ENCODE measurements at places on chromosomes 6 and 20.

DNA sequence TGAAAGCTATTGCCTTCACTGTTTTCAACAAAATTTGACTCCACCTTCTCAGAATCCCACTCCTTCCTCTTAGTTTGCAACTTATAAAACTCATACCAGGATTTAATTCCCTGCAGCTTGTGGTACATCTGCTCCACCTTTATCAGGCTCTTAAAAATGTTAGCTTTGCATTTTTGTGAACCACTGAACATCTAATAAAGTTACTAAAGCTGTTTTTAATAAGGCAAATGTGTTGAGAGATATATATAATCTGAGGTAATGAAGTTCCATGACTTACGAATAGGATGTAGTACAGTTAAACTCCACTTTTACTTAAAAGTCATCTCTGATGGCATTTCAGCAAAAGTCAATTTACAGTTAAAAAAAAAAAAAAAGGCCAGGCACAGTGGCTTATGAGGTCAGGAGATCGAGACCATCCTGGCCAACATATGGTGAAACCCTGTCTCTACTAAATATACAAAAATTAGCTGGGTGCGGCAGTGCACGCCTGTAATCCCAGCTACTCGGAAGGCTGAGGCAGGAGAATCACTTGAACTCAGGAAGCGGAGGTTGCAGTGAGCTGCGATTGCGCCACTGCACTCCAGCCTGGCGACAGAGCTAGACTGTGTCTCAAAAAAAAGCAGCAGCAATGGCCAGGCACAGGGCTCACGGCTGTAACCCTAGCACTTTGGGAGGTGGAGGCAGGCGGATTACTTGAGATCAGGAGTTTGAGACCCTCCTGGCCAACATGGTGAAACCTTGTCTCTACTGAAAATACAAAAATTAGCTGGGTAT is 106.2 kb downstream of the KIF13A start:
- DNase-seq, result no peak

DNA sequence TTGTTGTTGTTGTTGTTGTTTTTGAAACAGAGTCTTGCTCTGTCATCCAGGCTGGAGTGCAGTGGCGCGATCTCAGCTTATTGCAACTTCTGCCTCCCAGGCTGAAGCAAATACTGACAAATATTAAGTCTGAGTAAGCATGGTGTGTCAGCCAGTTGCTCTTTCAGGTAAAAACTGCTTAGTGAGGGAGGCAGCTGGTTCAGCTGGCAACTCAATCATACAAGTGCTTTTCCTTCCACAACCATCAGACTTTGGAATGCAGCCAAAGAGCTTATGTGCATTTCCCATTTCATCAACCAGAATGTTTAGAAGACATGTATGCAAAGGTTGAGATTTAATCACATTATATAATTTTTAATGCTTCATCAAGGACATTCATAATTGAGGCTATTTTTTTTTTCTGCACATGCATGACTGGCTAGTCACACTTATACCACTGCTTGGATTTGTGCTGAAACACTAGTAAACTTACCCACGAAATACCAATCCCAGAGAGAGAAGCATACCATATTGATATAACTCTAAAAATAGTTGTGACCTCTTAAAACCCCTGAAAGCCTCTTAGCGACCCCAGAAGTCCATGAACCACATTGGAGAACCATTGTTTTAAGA is 56.0 kb downstream of the CLIC5 start:
- no peak for DNase-seq

GRCh38 chr20:46099491-46100287 is 9.9 kb upstream of the NCOA5 start:
- no peak for DNase-seq

DNA sequence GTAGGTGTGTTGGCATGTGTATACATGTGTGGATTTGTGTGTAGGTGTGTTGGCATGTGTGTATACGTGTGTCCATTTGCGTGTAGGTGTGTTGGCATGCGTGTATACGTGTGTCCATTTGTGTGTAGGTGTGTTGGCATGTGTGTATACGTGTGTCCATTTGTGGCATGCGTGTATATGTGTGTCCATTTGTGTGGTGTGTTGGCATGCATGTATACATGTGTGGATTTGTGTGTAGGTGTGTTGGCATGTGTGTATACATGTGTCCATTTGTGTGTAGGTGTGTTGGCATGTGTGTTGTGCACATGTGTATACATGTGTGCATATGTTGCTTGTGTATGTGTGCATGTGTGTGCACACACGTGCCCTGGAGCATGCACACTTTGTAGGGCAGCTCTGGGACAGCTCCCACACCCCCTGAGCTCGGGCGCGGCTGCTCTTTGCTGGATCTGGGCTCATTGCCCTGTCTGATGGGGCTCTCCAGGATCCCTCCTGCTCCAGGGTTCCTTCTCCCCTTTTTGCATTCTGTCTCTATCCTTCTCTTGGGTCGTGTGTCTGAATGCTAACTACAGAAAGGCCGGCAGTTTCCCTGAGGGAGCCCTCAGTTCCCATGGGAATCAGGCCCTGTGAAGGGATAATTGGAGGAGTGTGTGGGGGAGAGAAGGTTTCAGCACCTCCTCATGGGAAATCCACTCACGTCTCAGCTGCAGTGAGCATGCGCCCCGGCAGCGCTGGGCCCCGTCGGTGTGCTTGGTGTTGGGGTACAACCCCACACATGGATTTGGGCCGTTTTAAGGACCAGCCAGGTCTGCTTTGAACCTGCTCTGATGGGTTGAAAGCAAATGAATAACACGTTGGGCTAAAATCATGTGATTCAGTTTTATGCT is 102.0 kb downstream of the ERMARD start:
- no peak for DNase-seq

Data from HAP-1 (cell line).